ENCODE measurements at places on chromosomes 1 and 21.

- DNase-seq: no peak
Measured at GRCh38 chr1:218546314-218546713, 201.2 kb downstream of the TGFB2 start.

DNA sequence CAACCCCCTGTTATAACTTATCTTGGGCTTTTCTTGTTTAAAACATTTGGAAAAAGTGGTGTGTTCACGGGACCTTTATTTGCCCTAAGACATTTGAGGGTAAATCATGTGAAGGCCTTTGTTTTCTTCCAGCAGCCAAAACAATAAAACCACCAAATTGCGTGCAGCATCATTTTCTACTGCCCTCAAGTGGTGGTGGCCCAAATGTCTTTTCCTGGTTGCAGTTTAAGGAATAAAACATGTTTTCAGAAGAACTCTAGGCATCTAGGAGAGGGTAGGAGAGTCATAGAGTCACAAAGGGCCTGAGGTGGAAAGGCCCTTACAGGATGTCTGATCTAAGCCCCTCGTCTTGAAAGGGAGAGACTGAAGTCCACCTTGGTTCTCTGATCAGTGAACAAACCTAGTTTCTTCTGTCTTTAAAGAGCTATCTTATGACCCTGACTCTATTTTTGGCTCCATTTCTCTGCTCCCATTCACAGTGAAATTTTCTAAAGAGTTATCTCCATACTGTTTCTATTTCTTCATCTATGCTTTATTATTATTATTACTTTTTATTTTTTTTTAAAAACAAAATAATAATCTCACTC is 16.0 kb upstream of the EPS15 start:
- DNase-seq: peak; percentile 41

- DNase-seq: no peak
Measured at GRCh38 chr1:9529190-9529589, 10.1 kb upstream of the SLC25A33 start.

DNA sequence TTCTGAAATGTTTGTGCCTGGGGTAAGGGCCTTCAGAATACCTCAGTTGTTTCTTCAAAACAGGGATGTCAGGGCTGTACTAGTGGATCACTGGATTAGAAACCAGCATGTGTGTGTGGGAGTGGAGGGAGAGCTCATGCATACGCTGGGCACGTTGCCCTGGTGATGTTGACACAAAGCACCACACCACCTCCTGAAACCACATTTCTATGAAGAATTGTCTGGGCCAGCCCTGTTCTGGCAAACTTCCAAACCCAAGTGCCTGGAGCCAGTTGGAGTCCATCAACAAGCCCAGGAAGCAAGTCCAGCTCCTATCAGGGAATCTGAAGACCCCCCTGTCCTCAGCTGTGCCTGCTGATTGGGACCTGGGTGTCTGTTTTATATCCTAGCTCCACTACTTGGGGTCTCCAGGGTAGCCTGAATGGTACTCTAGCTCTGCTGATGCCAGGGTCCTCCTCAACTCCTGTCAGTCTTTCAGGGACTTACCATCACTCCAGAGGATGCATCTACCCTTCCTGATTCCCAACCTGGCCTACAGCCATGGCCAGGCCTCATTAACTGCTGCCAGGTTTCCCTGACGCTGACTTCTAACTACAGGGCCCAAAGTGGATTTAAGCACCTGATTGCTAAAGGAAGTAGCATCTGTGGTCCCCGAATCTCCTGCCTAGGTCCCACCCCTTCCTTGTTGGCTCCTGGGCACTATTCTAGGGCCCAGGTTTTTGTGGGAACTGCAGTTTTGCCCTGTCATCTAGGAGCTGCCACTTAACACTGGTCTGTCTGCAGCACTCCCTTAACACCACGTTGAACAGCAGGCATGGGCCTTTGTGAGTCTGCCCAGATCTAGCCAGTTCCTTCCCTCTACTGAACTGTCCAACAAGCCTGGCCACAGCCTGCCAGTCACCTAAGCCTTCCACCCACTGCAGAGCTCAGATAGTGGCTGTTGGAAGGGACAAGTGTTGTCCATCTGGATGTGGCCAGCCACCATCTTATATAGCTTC is 45.5 kb downstream of the LPAR3 start:
- peak; percentile 9 for DNase-seq

DNA sequence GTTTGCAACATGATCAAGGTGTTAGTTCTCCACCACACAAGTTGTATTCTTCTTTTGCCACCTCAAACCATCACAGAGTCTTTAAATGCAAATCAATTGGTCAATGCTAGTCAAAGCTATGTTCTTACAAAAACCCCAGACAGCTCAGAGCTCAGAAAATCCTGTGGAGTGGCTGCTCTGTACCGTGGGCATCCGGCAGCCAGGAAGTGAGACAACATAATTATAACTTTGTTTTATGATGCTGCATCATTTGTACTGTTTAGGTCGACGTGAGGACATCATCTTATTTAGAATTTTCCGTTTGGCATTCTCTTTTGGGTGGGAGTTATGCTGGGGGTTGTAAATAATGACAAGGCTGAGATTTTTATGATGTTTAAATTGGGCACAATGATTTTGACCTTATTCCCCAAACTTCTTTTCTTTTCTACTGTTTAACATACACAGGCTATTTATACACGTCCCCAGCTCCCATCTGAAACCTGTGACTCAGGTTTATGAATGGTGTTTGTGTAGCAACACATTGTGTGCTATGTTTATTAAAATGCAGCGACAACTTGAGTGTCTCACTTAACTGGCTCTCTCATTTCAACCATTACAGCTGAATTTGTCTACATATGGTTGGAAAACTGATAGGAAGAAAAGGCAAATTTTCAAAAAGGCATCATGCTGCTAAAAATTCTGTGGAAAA is 124.0 kb downstream of the CNIH3 start:
- no peak for DNase-seq

DNA sequence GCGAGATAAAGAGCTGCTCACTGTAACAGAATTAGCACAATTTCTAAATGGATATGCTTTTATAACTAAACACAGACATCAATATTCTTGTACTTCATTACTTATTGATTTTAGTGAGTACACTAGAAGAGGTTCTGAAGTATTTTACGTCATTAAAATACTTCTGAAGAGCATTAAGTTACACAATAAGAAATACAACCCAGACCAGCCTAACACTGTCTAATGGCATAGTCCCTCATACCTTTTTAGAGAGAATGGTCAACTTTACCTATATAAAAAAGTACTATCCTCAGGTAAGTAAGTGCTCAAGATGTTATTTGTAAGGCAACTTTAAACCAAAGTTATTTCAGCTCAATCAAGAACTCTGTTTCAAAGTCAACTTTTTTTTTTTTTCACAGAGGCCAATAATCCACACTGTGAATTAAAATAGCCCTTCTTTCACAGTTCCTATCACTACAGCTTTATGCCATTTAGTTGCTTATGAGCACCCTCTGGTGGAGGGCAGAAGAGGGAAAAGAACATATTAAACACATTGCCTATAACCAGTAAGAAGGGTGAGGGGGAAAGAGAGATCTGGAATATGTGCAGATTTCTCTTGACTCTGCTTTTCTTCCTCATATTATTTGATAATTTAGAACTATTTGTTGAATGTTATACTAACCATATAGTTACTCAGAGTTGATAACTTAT is 182.1 kb upstream of the DMRTA2 start:
- no peak for DNase-seq

DNA sequence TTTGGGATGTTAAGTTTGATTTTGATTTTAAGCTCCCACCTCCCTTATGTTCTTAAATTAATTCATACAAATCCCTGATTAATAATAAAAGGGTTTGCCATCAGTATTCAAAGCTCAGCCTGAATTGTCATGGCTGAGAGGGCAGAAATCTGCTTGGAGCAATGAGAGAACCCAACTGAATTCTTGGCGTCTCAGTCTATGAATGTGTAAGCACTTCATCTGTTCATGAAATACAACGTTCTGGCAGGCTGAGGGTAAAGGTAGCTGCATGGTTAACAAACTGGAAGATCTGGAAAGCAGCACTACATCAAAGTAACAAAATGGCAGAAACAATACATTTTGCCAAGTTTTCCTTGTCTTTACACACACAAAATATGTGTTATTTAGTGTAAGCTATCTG is 95.3 kb downstream of the ACBD6 start:
- no peak for DNase-seq

DNA sequence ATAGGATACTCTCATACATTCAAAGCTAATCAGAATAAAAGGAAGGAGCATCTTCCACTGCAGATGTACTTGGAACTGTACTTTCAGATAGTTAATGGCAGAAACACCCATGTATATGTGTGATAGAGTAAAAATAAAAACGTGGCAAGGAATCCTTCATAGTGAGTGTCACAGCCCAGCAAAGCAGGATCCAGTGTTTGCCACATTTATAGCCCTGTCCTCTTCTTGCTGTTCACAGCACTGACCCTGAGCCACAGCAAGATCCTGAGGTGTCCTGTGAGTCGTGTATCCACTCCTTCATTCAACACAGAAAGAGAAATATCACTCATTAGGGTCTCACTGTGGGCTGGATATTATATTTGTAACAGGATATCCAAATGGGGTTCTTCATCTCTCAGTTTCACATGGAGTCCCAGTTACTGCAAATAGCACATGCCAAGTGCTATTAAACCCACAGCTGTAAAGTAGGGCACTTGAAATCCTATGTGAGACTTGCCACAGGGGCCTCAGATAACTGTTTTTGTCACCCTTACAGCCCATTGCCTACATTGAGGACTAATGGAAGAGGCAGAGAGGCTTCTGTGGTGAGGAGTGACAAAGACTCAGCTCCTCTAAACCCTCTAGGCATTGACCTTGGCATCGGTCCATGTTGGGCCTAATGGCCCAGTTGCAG is 41.3 kb downstream of the CYP2J2 start:
- no peak for DNase-seq

DNA sequence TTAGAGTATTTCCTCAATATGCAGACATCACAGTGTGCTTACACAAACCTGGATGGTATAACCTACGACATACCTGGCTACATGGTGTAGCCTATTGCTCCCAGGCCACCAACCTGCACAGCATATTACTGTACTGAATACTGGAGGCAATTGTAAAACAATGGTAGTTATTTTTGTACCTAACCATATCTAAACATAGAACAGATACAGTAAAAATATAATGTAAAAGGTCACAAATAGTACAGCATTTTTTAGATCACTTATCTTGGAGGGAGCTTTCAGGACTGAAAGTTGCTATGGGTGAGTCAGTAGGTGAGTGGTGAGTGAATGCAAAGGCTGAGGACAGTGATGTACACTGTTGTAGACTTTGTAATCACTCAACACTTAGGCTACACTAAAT is 492.3 kb downstream of the MRPL39 start:
- no peak for DNase-seq

All from activated CD4-positive, alpha-beta T cell treated with anti-CD3 and anti-CD28 coated beads, Interleukin-2, amount 50 U/mL, for 48 hours (primary cell).